ENCODE measurements at places on chromosomes 6 and 20. TPM values are rescaled to one million over a fixed set of nuclear protein-coding genes. Genes with fewer than 3 reads are reported as not detected.

GRCh38 chr6:11732036-11732631 is 46.5 kb downstream of the ADTRP start:
- DNase-seq, result no peak

DNA sequence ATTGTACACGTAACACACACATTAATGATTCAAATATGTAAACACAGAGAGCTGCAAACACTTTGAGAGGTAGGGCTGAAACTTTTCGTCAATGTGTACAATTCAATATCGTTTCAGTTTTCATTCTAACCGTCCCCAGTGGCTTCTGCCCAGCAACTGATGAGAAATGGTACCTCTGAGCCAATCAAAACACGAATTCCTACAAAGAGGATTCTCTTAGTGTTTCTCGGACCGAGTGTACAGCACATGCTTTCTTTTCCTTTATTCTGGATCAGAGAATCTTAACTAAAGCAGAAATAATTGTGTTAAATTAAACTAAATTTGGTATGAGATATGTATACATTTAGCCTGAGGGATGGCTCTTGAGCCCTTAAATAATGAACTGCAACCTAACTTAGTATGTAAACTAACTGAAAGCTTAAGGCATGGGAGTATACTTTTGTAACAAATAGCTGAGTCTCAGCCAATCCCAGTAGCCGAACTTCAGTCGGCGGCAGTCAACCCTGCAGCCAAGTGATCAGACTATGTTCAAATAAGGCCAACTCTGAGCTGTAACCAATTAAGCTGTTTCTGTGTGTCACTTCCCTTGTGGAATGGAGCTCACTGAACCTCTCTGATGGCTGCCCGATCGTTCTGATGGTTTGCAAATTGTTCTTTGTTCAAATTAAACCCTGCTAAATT is 16.1 kb downstream of the BTN2A1 start:
- peak; percentile 90 for DNase-seq

Gene BTNL2
- not detected for polyA plus RNA-seq

GRCh38 chr20:5880326-5880725 is 70.0 kb downstream of the TRMT6 start:
- DNase-seq, result no peak

DNA sequence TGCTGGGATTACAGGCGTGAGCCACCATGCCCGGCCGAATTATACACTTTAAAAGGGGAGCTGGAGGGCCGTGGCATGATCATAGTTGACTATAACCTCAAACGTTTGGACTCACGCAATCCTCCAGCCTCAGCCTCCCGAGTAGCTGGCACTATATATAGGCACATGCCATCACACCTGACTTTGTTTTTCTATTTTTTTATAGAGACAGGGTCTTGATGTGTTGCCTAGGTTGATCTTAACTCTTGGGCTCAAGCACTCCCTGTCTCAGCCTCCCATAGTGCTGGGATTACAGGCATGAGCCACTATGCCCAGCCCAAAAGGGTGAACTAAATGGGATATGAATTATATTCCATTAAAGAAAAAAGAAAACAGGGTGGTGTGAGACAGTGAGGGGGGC is 7.8 kb downstream of the PTGIS start:
- no peak for DNase-seq

DNA sequence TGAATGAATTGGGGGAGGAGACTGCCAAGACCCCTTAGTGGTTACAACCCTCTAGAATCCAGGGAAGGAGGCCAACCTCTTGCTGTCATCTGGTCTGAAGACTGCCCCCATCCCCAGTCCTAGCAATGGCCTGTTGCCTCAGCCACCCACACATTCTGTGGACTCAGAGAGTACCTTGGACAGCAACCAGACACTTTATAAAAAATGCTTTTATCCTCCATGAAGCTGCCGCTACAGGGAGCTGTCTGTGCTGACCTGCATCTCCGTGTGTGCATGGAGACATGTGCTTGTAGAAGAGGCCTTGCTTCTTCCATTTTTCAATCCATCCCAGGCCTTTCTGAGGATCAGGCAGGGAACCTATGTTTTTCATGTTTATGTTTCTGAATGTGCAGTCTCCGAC is 15.2 kb downstream of the CDH22 start:
- peak; percentile 51 for DNase-seq
